Liver (tissue), 10 donors: ENCODE measurements at places on chromosomes 11 and 22.

DNA sequence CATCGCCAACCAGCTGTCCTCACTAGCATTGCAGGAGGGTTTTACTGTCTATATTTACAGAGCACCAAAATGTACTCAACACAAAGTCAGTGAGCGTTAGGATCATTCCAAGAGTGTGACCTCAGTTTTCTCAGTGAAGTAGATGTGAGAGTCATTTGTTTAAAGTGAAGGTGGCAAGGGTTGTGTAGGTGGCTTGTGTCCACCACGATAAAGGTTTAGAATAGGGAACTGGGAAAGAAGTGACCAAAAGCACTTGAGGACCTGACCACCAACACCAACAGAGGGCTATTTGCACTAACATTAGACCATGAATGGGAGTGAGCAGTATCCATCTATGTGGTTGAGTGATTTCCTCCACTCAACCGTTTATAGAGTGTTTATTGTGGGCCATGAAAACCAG lies 152.5 kb upstream of the POU2AF2 start:
- no peak for DNase-seq
- no peak overlapping the region for H3K4me3 ChIP-seq
- H3K27me3 ChIP-seq, result no peaks in the 10 kb centered on the region
- H3K27ac ChIP-seq, result no peak overlapping the region
- no peaks in the 10 kb centered on the region for H3K4me1 ChIP-seq

GRCh38 chr11:77403211-77403610 lies 70.7 kb downstream of the PAK1 start:
- DNase-seq, result no peak
- H3K36me3 ChIP-seq, result no peaks in the 10 kb centered on the region
- H3K4me1 ChIP-seq, result no peaks in the 10 kb centered on the region
- no peak overlapping the region for H3K27ac ChIP-seq
- H3K27me3 ChIP-seq, result no peaks in the 10 kb centered on the region

DNA sequence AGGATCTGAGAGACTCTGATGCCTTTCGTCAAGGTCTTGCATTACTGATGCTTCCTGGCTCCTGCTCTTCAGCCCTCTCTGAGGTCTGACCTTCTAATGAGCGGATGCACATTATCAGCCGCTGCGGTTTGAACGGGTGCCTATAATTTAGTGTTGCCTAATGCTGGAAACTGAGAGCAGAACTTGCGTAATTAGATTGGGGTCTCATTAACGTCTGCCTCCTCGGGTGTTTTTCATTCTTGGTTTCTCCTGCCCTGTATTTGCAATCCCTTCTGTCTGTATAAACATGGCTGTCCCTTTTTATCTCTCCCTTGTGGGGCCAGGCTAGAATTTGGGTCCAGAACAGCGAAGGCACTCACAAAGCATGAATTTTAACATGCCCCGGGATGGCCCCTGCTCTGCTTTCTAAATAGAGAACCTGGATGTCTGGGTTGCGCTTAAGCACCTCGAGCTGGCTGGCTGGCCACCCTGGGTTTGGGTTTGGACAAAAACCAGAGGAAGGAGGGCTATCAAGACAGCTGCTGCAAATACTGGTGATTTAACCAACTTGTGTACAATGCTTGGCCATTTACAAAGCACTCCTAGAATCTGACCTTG lies 118.6 kb downstream of the TIMP3 start:
- H3K4me1 ChIP-seq, result no peaks in the 10 kb centered on the region
- no peaks in the 10 kb centered on the region for H3K36me3 ChIP-seq
- H3K27ac ChIP-seq, result no peak overlapping the region

- no peak overlapping the region for H3K4me3 ChIP-seq
- no peak overlapping the region for H3K27ac ChIP-seq
- H3K27me3 ChIP-seq, result no peaks in the 10 kb centered on the region
- no peak for DNase-seq
- no peaks in the 10 kb centered on the region for H3K4me1 ChIP-seq
Observed at GRCh38 chr11:130832566-130833425, 83.5 kb downstream of the SNX19 start.
